ENCODE measurements at places on chromosomes 7 and 10. TPM values are rescaled to one million over a fixed set of nuclear protein-coding genes. Genes with fewer than 3 reads are reported as not detected.

ADCY1 gene
- 26.4 TPM for total RNA-seq

TMEM225B gene
- 2.0 TPM for total RNA-seq

GRCh38 chr10:1180836-1181235, 124.7 kb downstream of the WDR37 start:
- no peak for ATAC-seq

DNA sequence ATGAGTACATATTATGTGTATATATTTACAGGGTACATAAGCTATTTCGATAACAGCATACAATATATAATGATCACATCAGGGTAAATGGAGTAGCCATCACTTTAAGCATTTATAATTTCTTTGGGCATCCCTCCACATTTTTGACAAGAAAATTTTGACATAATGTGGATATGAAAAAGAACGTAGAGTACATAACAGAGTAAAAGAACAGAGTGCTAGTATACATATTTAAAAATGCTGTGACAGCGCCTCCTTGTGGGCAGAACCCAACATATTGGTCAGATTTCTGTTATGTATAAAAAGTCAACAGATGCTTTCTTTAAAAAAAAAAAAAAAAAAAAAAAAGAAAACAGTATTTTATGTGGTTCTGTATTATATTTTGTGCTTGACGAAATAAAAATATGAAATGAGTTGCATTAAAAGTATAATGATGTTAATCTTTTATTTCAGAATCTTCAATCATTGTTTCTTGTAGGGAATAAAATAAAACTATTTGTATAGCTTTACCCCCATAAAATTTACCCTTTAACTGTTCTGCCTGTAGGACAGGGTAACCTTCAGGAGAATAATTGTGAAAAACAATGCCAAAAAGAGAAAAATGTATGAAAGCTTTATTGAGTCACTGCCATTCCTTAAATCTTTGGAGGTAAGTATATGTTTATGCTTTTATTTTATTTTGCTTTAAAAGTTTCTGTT, 18.3 kb upstream of the HBP1 start:
- peak; percentile 60 for ATAC-seq

GRCh38 chr7:132108563-132108962, 467.7 kb downstream of the PLXNA4 start:
- ATAC-seq, result no peak

- no peak for ATAC-seq
These were observed 588.5 kb downstream of the TNS3 start for GRCh38 chr7:46993396-46993795.

- no peak for ATAC-seq
These were observed 53.2 kb downstream of the GSAP start for GRCh38 chr7:77362905-77363304.

DNA sequence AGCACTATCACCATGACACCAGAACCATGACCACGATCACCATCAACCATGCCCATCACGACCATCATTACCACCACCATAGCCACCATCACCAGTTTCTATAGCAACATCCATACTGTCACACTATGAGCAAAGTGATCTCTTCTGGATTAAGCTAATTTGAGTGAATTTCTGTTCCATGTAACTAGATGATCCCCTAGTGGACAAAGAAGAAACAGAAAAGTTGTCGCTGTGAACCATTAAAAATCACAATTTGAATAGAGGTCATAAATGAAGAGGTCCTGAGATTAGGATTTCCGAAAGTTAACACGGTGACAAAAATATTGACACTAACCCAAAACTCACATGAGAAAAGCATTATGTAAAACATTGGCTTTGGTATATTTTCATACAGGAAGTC, 77.6 kb downstream of the CLRN3 start:
- no peak for ATAC-seq

DNA sequence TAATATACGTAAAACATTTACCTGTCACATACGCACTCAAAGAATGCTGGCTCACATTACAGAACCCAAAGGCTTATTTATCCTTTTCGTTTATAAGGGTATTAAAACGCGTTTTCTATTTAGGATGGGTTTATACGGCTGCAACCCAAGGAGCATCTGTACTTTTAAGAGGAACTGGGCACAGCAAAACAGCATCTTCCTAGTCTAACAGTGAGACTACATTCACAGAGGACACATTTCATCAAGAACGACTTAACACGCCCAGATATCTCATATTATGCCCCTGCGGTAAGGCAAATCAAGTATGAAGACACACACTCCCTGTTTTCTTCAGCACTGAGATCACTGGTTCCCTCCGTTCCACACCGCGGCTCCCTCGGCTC, 533 bp upstream of the DMTF1 start:
- ATAC-seq, result no peak

GRCh38 chr7:150686030-150686631, 625 bp downstream of the GIMAP2 start:
- ATAC-seq, result no peak

DNA sequence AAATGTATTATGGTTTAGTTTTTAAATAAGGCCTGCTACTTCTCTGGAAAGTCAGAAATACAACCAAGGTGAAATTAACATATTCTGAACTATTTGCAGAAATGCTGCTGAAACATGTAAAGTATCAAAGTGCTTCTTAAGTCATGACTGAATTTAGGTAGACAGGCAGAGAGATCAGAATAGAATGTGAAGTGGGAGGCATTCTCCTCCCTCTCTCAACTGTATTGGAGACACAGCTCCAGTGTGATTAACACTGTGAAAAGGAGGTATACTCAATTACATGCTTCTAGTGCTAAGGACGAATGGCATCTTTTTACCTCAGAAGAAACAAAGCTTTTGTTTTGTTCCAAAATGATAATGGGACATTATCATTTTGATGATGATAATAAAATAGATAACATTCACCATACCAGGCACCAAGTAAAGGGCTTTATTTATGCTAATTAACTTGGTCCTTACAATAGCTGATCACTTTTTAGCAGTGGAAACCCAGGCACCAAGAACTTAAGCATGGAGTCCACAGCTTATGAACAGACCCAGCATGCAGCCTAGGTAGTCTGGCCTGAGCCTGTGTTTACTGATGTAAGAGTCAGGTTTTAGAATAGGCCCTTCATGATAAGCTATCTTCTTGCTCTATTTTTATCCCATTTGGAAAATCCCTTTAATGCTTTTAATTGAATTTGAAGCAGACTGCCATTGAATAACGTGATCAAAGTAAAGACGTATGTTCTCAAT, 26.0 kb downstream of the PPP1R9A start:
- ATAC-seq, result no peak

DNA sequence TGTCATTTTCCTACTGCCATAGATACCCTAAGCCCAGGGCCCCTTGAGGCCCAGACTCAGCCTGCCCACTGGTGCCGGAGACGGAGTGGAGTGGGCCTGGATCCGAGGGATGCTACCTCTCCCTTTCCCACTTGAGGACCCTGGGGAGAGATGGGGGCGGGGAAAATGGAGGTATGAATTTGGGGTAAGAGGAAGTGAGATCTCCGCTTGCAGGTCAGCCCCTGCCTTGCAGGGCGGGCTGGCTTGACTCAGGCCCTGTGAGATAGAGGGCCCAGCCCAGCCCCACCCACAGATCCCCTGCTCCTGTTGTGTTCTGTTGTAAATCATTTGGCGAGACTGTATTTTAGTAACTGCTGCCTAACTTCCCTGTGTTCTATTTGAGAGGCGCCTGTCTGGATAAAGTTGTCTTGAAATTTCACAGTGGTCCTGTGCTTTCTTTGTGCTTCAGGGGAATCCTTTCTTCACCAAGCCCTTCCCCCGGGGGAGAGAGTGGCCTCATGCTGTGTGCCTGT, 13.2 kb downstream of the YKT6 start:
- peak; percentile 3 for ATAC-seq

DNA sequence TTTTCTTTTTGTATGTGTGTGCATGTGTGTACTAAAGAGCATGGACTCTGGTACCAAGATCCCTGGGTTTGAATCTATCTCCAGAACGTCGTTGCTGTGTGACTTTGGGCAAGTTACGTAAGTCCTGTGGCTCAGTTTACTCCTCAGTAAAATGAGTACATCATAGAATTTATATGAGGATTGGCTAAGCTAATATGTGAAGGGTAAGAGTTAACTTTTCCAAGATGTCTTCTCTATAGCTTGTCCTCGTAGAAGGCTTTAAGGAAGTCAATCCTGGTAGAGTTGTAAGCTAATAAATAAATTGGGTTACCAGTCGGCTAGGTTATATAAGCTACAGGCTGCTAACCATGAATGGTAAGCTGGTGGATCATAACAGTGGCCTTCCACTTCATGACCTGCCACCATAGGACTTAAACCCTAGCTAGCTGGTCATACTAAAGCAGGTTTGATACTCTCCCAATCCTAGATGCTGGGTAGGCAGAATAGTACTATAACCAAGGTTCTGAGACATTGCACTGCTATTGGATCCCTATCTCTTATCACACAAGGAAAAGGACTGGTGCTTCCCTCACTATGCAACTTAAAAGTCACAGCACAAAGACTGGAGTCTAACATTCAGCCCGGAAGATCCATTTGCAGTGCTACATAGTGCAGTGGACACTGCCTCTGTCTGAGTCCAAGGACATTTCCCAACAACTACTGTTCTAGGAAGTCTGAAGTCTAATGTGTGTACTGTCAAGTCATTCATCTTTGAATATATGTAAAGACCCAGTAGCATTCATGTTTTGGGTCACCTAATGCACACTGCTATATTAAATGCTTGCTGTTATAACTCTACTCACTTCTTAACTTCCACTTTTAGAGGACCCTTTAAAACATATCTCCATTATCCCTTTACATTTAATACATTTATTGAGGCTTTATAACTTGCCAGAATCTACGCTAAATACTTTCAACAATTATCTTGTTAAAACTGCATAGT, 156.2 kb downstream of the CRPPA start:
- ATAC-seq, result no peak
